Skin of body (tissue), 3 donors: ENCODE measurements at places on chromosomes 4 and X. TPM values are rescaled to one million over a fixed set of nuclear protein-coding genes. Genes with fewer than 3 reads are reported as not detected.

GIMD1 gene
- not detected for total RNA-seq

GRCh38 chr4:6761649-6762615 lies 20.6 kb upstream of the KIAA0232 start:
- DNase-seq, result no peak

PPEF1 gene
- total RNA-seq, result 1.3 TPM

PITX2 gene
- total RNA-seq, result 10.6 TPM

GRCh38 chr4:138677212-138677611 lies 338.4 kb upstream of the NOCT start:
- DNase-seq, result no peak

DNA sequence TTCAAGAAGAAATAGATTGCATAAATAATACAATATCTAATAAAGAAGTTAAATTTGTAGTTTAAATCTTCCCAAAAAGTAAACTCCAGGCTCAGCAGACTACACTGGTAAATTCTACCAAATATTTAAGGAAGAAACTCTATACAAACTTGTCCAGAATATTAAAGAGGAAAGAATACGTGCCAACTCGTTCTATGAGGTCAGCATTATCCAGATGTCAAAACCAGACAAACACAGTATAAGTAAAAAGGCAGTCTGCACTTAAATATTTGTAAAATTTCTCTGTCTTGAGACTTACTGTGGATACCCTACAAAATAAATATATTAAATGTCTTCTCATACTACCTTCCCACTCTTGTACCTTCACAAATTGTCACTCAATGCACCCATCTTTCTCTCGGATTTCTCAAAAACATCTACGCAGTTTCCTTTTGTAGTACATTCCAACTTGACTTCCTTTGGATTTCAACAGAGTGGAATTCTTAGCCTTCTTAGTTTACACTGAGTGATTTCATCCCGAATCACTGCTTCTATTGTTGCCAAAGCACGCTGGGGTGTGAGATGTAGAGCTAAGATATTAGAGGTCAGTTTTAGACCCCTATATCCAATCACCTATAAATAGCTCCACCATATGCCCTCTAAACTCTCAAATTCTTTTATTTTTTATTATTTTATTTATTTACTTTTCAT lies 71.6 kb upstream of the MAB21L2 start:
- DNase-seq, result peak; percentile 68

DNA sequence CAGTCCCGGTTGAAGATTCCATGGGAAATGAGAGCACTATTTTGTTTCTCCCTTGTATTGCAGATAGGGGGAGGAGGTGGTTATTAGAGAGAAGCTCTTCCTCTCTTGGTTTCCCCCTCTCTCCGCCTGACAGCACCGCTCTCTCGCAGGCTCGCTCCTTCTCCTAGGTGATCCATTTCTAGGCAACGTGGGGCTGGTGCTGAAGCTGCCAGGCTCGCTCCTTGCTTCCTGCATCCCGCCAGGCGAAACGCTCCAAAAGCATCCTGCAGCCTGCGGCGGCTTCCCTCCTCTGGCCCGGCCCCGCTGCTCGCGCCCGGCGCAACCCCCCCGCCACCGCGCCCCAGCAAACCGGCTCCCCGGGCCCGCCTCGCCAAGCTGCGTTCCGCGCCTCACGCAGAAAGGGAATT lies at the start of gene GRID2:
GRID2 (plus strand) TSS at position 346 of the 407 bp plus-strand sequence.
- DNase-seq, result peak; percentile 37

SMIM10 gene
- total RNA-seq, result 2.3 TPM

DNA sequence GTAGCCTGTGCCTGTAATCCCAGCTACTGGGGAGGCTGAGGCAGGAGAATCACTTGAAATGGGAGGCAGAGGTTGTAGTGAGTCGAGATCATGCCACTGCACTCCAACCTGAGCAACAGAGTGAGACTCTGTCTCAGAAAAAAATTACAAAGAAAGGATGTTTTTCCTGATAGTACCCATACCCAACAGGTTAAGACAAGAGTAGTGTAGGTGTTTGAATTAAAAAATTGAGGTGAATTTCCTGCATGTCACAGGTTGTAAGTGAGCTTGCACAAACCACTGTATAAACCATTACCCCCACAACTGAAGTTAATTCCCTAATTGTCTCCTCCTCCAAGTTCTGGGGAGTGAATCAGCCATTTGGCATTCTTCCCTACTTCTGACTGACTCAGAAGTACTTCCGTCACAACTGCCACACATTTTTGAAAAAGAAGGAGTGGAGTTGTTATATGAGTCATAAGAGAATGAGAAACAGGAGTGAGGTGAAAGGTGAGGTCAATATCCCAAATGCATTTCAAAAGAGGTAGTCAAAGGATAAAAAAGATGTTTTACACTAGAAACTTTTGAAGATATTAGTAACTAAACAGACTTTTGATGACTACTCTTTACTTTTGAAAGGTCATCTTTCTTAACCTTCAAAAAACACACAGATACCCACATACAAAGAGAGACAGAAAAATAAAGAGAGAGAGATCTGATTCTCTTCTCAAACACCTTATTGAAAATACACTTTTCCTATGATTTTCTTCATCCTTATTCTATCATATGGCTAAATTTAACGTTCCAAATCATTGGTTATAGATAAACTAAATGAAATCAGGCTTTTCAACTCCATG lies 134.5 kb downstream of the BTC start:
- no peak for DNase-seq

L1CAM gene
- 3.6 TPM for total RNA-seq

DNA sequence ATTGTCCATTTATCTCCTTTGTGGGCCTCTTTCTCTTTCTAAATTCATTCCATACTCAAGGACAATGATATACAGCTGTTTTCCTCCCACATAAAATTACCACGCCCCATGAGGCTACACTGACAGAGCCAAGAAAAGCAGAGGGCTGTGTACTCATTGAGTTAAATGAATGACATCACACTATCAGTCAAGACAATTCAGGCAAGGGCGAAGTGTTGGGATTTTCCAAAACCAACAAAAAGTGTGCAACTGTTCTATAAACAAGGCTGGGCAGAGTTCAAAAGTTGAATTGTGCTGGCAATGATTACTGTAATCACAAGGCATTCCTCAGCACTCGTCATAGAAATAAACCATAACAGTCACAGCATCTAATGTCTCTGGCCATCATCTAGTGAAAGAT lies 799.6 kb upstream of the DIAPH2 start:
- DNase-seq, result peak; percentile 60

DNA sequence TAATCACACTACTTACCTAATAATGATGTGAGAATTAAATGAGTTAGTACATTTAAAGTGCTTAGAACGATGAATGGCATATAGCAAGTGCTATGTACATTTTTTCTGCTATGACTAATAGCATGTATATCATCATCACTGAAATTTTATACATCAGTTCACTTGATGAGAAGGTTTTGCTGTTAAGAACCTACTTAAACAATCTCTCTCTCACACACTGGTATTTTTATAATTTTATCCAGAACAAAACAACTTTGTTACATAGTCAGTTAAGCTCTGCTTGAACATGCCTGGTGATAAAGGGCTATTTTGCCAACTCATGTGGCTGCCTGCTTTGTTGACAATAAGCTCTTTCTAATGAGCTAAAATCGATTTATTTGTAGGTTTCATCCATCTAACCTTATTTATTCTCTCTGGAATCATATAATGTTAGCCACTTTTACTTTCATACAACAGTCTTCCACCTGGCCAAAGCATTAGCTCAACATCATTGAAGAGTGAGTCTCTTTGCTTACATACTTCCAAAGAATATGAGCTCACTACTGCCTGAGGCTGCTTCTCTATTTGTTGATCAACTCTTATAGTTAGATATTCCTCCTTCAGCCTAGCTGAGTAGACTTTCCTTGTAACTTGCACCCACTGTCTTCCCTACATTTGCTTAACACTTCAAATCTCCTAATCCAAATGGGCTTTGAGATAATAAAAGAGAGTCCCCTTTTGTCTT lies 372.7 kb upstream of the BOD1L1 start:
- no peak for DNase-seq

GRCh38 chr4:25090516-25090915 lies 59.8 kb upstream of the LGI2 start:
- DNase-seq, result no peak

- DNase-seq, result no peak
These were observed 193.1 kb upstream of the PITX2 start for GRCh38 chr4:110815950-110816349.

- DNase-seq, result no peak
These were observed 56.5 kb downstream of the NFKB1 start for GRCh38 chr4:102557636-102558035.

F8A2 gene
- total RNA-seq, result not detected

- no peak for DNase-seq
These were observed 145.6 kb downstream of the SPATA18 start for GRCh38 chr4:52196606-52197130.

- no peak for DNase-seq
These were observed 1015.7 kb downstream of the DMD start for GRCh38 chrX:32195611-32196010.

STPG2 gene
- 0.59 TPM for total RNA-seq

DNA sequence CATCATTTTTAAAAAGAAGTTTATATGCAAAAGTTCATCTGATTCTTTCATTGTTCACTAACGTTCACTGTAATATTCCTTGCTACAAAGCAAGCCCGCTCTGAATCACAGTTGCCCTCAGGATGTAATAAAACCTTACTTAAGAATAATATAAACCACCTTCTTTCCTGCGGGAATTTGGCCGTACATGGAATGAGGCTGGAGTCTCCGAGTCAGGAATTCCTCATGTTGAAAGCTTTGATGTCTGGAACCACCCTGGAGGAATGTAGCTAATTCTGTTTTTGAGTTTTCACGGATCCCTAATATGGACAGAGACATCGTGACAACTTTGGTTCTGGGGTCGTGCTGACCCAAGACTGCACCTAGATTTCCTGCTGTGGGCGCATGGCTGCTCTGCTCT lies 58.5 kb downstream of the CRLF2 start:
- no peak for DNase-seq

- DNase-seq, result no peak
These were observed 186.3 kb upstream of the TLL1 start for GRCh38 chr4:165686756-165687155.

MAD2L1 gene
- 12.8 TPM for total RNA-seq

DNA sequence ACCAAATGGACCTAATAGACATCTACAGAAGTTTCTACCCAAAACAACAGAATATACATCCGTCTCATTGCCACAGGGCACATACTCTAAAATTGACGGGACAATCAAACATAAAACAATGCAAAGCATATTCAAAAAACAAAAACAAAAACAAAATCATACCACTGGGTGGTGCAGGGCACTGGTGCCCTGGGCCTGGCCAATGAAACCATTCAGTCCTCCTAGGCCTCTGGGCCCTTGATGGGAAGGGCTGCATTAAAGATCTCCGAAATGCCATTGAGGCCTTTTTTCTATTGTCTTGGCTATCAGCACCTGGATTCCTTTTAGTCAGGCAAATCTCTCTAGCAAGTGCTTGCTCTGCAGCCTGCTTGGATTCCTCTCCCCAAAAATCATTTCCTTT lies 213.9 kb upstream of the ZCCHC13 start:
- DNase-seq, result no peak

- no peak for DNase-seq
These were observed 58.4 kb upstream of the STS start for GRCh38 chrX:7088968-7089615.

DNA sequence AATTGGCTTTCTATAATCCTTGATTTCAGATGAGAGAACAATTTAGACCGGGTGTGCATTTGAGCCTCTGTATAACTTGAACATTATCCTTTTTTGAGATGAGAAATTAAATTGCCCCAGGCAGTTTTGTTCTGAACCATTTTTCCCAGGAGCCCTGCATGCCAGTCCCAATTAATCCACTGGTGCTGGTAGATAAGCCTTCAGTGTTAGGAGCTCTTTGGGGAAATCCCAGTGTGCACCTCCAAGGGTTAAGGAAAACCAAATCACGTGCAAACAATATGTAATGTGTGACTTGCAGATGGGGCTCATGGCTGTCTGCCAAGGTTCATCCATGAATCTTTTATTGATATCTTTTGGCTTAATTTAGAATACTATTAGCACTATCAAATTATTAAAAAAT lies 43.2 kb downstream of the KIT start:
- DNase-seq, result no peak

GAGE12F gene
- total RNA-seq, result not detected

NAA11 gene
- not detected for total RNA-seq

DNA sequence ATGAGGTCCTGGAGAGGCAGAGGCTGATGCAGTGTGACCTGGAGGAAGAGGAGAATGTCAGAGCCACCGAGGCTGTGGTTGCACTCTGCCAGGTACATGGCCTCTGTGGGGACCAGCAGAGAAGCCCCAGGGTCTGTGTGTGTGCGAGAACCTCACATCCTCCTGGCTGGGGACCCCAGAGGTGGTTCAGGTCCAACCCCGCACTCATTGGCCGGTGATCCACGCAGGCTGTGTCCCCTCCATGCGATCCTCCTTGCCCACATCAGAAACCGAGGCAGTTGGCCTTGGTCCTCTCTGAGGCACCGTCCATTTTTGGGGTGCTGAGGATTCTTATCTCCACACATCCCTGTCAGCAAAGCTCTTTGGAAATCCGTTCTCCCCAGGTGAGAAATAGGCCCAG lies 45.3 kb downstream of the EVC start:
- DNase-seq, result no peak

DNA sequence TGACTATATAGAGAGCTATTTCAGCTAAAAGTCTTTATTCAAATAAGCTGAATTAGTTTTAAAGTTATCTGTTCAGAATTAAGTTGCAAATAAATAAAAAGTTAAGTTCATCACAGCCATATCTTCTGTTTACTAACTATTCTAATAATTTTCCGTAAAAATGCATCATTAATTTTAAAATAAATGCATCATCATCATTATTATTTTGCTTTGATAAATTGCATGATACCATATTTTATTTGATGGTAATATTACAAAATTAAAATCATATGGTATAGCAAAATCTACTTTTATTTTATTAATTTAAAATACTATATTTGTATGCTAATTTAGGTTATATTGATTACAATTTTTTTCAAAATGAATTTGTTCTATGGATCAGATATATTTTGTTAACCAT lies 357.3 kb upstream of the NDST4 start:
- no peak for DNase-seq

NPFFR2 gene
- total RNA-seq, result not detected

- DNase-seq, result peak; percentile 85
These were observed 16.6 kb downstream of the CLCN4 start for GRCh38 chrX:10173331-10173900.

UGT2B10 gene
- not detected for total RNA-seq

XK gene
- 5.9 TPM for total RNA-seq

DNA sequence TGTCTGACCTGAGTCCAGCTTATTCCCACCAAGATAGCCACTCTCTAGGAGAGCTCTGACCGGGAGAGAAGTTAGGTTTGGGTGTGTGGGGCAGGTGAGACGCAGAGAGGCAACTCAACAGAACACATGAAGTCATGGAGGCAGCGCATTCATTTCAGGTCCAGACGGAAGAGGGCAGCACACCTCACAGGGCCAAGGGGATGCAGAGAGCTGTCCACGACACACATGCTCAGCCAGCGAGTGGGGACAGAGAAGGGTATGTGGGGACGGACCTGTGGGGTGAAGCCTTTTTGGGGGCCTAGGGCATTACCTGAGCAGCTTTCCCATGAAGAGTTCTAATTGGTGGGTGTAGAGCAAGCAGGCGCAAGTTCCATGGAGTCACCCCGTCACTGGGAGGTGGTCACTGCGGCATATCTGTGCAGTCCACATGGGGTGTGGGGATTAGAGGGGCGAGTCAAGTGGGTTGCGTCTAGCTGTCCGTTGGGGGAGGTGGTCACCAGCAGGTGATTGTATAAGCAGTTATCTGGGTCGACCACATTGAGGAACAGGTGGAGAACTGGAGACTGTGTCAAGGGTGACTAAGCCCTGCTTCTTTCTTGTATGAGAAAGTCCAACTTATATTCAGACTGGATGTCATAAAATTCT lies 24.3 kb upstream of the UXT start:
- DNase-seq, result no peak

GRCh38 chrX:130170752-130171445 lies 863 bp upstream of the RAB33A start:
- no peak for DNase-seq

XAGE2 gene
- total RNA-seq, result 0.69 TPM
